Stimulated activated CD8-positive, alpha-beta memory T cell treated with anti-CD3 and anti-CD28 coated beads, Interleukin-7, amount 100 ng/mL, for 1 hour (primary cell): ENCODE measurements at places on chromosomes 11 and 22.

- no peak for DNase-seq
These were observed 69.9 kb downstream of the BCR start for GRCh38 chr22:23250056-23250784.

GRCh38 chr11:103420593-103420992, 311.4 kb downstream of the DYNC2H1 start:
- no peak for DNase-seq

DNA sequence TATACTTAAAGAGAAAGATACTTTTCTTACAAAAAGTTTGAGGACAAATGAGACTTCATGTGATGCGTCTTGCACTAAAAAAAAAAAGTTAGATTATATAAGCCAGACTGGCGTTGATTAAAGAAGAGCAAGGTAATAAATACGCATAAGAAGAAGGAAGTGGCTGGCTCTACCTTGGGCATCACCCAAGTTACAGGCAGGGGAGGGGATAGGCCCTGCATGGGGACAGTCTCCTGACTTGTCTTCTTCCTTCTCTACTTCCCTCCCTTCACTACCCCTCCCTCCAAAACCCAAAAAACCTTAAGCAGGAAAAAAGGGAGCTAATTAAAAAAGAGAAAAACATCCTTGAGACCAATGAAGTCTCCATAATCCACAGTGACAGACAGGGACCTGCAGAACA, 22.3 kb upstream of the TMA7B start:
- DNase-seq = no peak

DNA sequence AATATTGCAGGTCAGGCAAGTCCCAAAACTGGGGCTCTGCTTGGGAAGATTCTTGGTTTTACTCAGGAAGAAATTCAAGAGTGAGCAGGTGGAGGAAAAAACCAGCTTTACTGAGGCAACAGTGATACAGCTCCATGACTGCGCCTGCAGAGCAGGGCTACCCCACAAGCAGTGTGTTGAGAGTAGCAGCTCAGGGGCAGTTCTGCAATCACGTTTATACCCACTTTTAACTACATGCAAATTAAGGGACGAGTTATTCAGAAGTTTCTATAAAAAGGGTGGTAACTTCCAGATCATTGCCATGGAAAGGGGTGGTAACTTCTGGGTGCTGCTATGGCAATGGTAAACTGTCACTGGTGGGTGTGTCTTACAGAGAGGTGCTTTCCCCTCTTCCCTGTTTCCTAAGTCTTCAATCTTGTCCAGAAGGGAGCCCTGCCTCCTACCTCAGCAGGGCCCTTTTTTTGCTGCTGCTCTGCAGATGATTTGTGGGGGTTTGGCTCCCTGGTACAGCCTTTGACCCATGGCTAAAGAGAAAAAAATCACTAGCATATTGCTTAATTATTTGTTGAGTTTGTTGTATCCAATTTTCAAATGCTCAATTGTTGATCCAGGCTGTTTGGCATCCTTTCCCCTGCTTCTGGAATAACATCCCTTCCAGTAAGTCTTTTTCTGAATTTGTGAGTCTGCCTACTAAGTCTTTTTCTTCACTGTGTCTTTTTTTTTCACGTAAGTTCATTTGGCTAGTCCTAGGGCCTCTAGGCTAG, 30.0 kb upstream of the ME3 start:
- DNase-seq = no peak

DNA sequence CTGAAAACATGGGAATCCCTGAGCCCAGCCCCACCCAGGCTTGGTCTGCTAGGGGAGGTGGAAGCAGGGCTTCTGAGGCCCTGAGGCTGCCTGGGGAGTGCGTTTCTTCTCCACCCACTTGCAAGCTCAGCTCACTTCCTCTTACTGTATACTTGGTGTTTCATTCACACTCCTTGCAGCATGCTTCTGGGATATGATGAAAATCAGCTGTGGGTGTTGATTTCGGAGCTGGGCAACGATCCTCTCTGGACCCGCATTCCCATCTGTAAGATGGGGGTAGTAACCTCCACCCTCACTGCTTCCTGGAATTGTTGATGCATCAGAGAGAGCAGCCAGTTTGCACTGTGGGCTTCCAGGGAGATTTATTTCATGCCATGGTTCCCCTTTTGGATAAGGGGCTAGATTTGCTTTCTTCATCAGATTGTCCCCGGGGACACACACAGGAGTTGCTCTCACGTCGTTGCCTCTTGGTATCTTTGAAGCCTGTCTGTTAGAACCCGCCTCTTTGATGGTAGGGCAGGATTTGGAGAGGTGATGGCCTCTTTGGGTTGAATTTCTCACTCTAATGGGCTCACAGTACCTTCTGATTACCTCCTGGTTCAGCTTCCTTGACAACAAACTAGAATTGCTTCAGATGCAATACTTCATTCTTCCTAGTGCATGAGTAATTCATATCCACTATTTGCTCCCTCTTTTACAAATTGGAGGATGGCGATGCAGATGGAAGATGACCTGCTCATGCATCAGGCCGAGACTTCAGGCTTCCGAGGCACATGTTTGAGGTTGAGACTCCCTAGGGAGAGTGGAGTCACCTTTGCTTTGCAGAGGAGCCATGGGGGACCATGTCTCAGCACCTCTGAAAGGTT, 40.4 kb downstream of the BCR start:
- no peak for DNase-seq

- no peak for DNase-seq
These were observed 43.5 kb downstream of the SGSM3 start for GRCh38 chr22:40413873-40414272.

- no peak for DNase-seq
These were observed 6.4 kb upstream of the ME3 start for GRCh38 chr11:86678823-86679222.

DNA sequence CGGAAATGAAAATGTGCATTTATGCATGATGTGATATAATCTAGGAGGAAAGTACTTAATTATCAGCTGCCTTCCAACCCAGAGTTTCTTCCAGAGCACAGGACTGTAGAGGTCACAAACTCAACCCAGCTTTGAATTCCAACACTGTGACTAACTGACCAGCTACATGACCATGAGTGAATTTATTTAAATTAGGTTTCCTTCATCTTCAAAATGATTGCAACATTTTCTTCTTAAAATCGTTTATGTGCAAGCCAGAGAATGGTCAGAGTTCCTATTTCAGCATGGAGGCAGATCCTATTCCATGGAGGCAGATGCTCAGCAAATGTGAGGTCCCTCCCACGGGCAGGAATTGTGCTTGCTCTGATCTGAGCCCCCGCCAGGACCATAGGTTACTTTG, 42.4 kb downstream of the OSBP start:
- DNase-seq = no peak

DNA sequence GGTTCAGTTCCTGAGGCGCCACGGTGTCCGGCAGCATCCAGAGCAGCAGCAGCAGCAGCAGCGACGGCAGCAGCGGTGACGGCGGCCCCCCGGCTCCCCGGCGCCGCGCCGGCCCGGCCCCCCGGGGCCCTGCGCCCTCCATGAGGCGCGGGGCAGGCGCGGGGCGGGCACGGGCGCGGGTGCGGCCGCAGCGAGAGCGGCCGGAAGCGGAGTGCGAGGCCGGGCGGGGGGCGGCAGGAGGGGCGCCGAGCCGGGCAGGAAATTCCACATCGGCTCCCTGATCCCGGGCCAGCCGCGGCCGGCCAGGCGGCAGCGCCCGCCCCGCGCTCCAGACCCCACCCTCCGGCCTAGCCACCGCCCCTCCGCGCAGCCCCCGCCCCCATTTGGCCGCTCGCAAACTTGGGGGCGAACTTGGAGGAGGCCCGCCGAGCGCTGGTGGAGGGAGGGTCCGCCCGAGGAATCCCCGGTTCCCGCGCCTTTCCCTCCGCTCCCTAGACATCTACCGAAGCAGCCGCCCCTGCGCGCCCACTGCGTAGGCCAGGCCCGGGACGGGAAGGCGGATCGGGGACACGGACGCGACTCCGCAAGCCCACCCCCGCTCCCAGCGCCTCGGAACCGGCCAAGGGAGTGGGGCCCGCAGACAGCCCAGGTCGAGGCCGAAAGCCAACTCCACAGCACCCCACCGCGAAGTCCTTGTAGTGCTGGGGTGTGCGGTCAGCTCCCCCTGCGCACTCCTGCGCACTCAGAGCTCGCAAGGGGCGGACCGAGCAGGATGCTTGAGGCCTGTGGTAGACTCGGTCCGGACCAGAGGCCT, at the start of gene SCARF2:
TSS of gene SCARF2 (minus strand) at position 213 of the 814 bp plus-strand sequence. CDS start at position 142, 71 bp downstream.
- no peak for DNase-seq

- DNase-seq = no peak
These were observed 21.3 kb downstream of the PHF21A start for GRCh38 chr11:46099963-46100316.

- DNase-seq = no peak
These were observed 10.3 kb downstream of the OSBP2 start for GRCh38 chr22:30704978-30705377.

GRCh38 chr11:61816736-61817455, at the start of gene FADS1:
Gene FADS1 (minus strand): TSS chr11:61817003. CDS start chr11:61816929, 74 bp downstream.
- DNase-seq = peak; percentile 41

- no peak for DNase-seq
These were observed 136.0 kb downstream of the C11orf58 start for GRCh38 chr11:16874275-16874975.

DNA sequence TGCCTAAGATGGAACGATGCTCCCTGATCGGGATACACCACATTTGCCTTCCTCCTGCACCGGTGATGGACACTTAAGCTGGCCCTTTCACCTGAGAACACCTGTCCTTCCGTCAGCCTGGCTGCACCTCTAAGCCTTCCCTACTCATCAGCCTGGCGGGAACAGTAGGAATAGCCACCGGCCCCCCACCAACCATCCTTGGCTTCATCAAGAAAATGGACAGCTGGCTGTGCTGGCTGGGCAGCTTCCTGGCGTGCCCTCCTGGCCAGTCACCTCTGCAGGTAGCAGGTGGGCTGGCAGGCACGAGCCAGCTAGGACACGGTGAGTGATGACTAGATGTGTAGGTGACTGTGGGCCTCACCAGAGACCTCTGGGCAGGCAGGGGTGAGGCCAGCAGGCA, 142.8 kb downstream of the CTTN start:
- DNase-seq = no peak

DNA sequence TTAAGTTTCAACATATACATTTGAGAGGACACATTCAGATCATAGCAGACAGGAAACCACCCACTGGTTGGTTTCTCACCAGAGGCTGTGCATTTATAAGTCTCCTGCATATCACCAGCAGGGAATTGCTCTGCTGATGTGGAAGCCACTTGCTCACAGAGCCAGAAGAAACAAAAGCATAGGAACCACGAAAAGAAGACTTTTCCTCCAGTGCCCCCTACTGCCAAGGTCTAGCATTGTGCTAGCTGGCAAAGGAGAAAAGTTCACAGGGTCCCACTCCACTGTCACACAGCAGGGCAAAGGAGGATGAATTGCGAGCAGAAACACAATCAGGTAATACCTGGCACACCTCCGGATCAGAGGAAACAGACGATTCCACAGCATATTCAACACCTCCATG, 28.9 kb upstream of the ISX start:
- no peak for DNase-seq

- DNase-seq = no peak
These were observed 45.9 kb downstream of the CKAP5 start for GRCh38 chr11:46800177-46800576.

DNA sequence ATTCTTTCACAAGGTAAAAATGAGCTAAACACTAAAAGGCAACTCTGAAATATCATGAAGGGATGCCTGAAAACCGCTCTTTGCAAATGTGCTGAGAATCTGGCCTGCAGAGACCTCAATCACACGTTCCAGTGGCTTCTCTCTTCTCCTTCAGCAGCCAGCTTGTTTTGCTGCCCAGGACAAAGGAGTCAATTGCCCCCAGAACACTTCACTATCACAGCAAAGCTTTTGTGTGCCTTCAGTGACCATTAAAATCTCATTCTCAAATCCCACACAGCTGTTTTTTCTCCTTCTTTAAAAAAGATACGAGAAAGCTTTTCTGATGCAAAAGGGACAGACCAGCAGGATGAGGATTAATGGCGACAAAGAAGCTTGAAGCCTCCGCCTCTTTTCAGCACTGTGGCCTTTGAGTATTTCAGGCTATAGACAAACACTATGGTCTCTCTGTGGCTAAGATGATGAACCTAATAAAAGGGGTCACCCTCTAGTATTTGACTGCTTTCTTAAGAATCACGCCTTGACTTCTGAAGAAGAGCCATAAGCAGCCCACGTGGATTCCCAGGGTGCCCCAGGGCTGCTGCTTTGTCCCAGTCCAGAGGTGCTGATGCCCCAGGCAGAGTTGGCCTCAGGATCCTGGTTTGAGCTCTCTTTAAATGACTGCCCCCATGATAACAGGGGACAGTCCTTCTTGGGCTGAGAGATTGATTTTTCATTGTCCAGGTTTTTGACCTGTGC, 33.4 kb upstream of the NRIP3 start:
- DNase-seq = no peak

DNA sequence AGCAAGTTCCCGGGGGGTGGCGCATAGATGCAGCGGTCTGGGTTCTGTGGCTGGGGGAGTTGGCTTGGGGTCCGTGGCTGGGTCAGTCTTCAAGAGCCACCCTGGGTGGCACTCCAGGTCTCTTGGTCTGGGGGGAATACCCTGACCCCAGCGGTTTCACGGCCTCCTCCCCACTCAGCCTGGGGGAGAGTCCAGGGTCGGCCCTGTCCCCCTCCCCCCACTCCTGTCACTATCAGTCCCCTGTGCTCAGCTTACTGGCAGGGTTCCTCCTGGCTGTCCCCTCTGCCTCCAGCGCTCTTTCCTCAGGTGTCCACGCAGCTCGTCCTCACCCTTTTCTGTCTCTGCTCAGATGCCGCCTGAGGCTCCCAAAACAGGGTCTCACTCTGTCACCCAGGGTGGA, 68.5 kb upstream of the PARVG start:
- DNase-seq = no peak

DNA sequence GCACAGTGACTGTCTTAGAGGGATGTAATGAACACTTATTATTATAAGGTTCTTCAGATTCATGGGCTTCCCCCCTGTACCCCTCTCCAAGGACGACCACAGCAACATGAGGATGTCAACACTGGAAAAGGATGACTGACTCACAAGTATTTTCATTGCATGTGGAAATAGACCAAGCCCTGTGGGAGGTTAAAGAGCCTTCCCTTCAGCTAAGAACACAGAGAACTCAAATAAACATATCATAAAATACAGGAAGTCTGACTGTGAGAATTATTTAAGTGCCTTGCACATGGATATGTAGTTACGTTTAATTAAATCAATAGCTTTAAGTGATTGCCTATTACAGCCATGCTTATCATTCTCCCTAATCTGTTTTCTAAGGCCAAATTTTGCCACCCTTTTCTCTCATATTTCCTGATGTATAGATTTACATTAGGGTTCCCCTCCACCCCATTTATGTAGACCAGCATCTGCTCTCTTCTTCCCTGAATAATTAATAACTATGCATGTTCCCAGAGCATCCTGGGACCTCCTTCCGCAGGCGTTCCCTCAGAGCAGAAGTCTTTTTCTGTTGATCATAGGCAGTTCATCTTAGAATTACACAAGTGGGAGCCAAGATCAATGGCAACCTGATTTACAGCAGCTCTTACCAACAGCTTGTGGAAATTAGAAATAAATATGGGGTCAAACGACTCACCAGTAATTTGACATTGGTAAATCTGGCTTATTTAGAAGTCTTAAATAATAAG, 226.9 kb downstream of the OPCML start:
- DNase-seq = no peak
